PC-9 (cell line): ENCODE measurements at places on chromosomes 2 and 18. TPM values are rescaled to one million over a fixed set of nuclear protein-coding genes. Genes with fewer than 3 reads are reported as not detected.

DNA sequence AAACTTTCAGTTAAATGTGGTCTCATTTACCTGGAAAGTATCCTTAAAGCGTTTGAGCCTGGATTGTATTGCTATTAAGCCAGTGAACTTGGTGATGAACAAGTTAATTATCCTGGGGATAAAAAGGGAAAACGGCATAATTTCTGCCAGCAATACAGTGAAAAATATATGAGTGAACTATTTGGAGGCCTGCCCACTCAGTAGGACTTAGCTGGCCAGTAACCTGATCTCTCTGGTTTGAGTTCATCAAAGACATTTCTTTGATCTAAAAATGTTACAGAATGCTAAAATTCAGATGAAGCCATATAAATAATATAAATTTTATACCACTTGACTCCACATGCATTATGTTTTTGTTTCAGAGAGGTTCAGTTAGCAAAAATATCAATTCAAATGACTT lies 241.1 kb upstream of the VWC2L start:
- DNase-seq, result no peak

DNAH6 gene
- total RNA-seq, result not detected in 2 replicates

MC4R gene
- total RNA-seq, result not detected in 2 replicates

EML4 gene
- 52.0 and 64.1 TPM in 2 replicates for total RNA-seq

DNA sequence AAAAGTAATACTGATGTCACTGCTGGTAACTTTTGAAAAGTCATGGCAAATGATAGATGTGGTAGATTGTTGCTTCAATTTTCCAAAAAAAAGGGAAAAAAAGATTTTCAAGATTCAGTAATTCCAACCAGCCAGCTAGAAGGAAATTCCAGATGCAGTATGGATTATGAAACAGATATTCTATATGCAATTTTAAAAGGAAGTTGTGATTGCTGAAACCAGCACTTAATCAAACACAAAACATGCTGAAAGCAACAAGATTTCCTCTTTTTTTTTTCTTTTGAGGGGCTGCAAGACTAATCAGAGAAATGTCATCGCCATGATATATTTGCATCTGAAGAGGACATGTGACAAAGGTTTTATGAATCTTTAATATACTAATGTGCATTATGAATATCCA lies 5.1 kb upstream of the HNMT start:
- no peak for DNase-seq

SERPINB13 gene
- not detected in 2 replicates for total RNA-seq

LIMS4 gene
- 1.4 and 2.1 TPM in 2 replicates for total RNA-seq

- no peak for DNase-seq
These were observed 670 bp upstream of the MOCOS start for GRCh38 chr18:36186461-36187192.

- DNase-seq, result no peak
These were observed 208.7 kb upstream of the STK17B start for GRCh38 chr2:196380098-196380497.

DNA sequence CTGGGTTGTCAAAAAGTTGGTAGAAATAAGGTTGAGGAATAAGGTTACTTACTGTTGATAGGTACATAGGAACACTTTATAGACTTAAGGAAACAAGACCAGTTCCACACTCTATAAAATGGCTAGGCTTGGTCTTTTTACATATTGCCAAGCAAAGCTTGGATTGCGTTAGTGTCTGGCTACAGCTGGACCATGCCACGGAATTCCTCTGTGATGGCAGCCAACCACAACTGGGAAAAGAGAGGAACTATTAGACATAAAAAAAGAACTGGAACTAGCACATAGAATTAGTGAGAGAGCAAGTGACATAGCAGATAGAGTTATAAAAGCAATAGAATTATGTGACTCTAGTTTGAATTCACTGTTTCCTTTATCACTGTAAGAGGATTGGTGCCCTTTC lies 17.7 kb upstream of the DPP10 start:
- no peak for DNase-seq
